Renal cortex interstitium (tissue), 15 donors: ENCODE measurements at places on chromosomes 16 and 17. TPM values are rescaled to one million over a fixed set of nuclear protein-coding genes. Genes with fewer than 3 reads are reported as not detected.

CLEC10A gene
- polyA plus RNA-seq: 2.2 TPM

CAPNS2 gene
- not detected for polyA plus RNA-seq

CDRT15L2 gene
- polyA plus RNA-seq: not detected

PRAC2 gene
- not detected for polyA plus RNA-seq

DBNDD1 gene
- 9.2 TPM for polyA plus RNA-seq

KCNG4 gene
- polyA plus RNA-seq: 0.05 TPM

HBQ1 gene
- 0.67 TPM for polyA plus RNA-seq

PIK3R6 gene
- 2.2 TPM for polyA plus RNA-seq

TERB1 gene
- polyA plus RNA-seq: not detected

SLC52A1 gene
- polyA plus RNA-seq: 0.16 TPM

OR1A1 gene
- polyA plus RNA-seq: 0.03 TPM

NXN gene
- 29.9 TPM for polyA plus RNA-seq

GPR179 gene
- 0.44 TPM for polyA plus RNA-seq
